Activated CD4-positive, alpha-beta T cell treated with anti-CD3 and anti-CD28 coated beads, Interleukin-2, amount 10 ng/mL, durations not matched to agents 7 days and 5 days (primary cell): ENCODE measurements at places on chromosomes 5 and 9. TPM values are rescaled to one million over a fixed set of nuclear protein-coding genes. Genes with fewer than 3 reads are reported as not detected.

DNA sequence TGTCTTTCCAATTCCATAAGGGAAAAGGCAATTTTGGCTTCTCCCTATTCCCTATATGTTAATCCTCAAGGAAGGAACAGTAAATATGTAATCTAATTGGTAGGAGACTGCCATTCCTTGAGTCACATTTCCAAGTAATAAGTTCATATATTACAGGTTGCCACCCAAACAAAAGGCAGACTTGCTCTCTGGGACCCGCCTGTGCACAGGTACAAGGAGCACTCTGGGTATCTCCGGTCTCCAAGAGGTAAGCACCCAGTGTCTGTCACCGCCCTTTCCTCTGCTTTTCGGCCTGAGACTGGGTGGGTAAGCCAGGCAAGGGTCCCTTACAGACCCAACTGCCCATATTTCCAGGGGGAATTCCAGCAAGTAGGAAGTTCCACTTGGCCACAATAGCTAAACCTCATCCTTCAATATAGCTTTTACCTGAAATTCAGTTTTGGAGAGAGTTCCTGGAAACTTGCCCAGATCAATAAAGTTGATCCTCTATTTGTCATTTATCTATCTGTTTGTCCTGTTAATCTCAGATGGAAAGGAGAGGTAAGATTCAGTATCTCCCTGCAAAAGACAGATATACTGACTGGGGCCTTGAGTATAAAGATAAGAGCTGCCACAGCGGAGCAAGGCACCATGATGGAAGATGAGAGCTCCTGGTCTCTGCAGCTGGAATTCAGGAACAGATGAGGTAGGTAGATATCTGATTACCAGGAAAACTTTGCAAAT, 81.8 kb downstream of the SUSD1 start:
- DNase-seq = no peak

DNA sequence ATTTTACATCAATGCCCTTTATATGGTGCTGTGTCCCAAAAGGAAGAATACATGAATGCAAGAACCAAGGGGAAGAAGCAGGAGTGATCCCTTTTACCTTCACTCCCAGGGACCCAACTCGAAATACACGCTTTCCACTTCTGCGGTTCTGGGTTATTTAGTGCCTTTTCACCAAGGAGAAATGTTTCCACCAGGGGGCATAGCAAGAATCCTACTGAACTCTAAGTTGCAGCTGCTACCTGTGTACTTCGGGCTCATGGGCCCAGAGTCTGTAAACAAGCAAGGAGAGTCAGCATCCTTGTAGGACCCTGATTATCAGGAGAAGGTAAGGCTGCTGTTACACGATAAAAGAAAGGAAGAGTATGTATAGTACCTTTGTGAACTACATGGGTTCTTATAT, 45.7 kb downstream of the DPYSL3 start:
- DNase-seq = no peak

DNA sequence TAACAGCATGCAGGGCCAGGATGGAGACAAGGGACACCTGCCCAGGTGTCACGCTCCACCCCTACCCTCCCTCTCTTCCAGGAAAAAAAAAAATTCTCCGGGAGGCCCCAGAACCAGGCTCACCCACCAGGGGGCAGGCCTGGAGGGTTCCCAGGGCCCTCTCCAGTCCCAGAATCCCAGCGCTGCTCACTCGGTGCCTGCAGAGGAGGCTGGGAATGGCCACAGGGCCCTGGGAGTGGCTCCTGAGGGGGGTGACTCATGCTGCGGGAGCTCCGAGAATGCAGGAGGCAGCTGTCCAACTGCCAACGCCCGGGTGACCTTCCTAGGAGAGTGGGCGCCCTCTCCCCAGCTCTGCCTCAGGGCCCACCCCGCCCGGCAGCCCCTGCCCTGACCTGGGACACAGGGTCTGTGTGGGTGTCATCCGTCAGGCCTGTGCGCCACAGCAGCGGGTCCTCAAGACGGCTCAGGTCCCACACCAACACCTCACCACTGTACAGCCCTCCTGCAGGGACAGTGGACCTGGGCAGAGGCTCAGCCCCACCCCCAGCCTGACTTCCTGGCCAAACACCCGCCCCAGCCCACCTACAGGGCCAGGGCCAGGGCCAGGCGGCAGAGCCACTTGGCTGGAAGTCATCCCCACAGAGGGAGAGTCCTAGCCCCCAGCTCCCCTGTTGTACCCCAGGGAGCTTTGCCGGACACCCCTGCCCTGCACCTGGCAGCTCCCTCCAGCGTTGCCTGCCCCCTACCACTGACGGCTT, 21.2 kb downstream of the DYNC2I2 start:
- no peak for DNase-seq

GRCh38 chr9:107983181-107983603, 493.6 kb upstream of the KLF4 start:
- DNase-seq = no peak

DNA sequence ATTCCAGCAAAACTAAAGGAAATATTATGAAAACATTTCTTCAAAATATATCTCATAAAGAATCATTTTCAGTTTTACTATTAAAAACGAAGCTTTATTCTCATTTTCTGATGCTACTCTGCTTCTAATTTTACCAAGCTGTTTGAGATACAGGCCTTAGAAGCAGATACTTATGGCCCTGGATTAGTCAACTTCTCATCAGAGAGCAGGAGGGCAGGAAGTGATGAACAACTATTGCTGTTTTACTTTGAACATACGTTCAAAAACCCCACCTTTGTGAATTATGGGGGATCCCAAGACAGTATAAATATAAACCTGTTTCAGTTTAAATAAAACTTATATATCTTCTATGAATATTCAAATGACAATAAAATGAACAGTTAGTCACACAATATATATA, 16.0 kb downstream of the MPDZ start:
- no peak for DNase-seq

- DNase-seq = no peak
Measured at GRCh38 chr9:98132158-98132557, 13.1 kb upstream of the TRIM14 start.

DNA sequence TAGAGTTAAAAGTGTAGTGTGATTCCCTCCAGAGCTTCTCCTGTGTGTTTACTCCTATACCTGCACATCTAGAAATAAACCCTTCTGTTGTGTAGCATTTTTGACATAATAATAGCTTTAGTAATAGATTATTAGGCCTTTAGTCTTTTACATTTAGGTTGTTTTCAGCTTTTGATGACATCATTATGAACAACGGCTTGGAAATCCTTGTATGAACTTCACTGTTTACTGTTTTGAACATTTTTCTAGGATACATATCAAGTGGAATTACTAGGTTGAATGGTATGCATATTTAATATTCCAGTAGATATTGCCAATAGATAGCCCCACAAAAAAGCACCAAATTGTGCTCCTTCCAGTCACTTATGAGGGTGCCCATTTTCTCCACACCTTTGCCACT, 174.0 kb downstream of the ARHGAP26 start:
- no peak for DNase-seq

GRCh38 chr5:120684213-120684612, 220.1 kb downstream of the PRR16 start:
- DNase-seq = no peak

GRCh38 chr9:30744871-30745270, 1639.6 kb upstream of the ACO1 start:
- DNase-seq = no peak

- DNase-seq = peak; percentile 45
Measured at GRCh38 chr5:54021431-54022164, 288.8 kb downstream of the ARL15 start.

DNA sequence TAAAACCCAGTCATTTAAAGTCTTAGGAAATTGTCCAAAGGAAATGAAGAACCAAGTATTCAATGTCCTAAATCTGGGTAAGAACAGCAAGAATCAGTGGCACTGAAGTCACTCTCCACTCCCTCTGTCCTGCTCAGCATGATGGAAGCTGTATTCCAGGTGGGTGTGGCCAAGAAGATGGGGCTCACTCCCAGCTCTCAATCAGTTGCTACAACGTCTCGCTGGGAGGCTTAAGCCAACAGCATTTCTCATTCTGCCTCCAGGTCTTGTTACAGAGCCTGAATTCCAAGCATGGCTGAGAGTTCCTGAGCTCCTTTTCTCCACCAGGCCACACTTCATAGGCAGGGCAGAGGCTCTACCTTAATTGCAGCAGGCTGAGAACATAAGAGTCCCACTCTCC, 41.2 kb upstream of the TRIO start:
- DNase-seq = no peak

DNA sequence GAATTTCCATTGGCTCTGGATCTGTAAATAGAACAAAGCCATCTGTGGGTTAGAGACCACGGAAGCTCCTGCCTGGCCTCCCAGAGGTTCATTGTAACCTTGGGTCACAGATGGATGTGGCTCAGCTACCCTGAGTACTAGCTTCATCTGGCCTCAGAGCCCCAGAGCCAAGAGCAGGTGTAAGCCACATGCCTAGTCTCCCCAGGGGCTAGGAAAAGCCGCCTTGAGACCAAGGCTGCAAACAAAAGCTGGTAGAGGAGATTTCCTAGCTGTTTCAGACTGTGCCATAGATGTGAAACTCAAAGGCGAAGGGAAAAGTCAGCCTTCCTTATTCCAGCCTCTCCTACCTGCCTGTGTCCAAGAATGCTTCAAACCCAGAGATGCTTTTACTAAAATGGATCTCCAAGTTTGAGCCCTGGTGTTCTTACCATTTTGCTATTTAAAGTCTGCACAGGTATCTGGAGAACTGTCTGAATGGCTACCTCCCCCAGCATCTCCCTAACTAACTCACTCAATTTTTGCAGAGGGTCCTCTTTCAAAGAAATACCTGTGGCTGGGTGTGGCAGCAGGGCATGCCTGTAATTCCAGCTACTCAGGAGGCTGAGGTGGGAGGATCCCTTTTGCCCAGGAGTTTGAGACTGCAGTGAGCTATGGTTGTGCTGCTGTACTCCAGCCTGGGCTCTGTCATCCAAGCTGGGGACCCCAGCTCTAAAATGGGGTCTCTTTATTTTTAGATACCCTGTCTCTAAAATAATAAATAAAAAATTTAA, 42.3 kb upstream of the MAP1B start:
- no peak for DNase-seq

GRCh38 chr5:33227247-33227646, 213.5 kb upstream of the TARS1 start:
- DNase-seq = no peak

GRCh38 chr5:7802855-7803254, 48.1 kb downstream of the CFAP90 start:
- no peak for DNase-seq

DNA sequence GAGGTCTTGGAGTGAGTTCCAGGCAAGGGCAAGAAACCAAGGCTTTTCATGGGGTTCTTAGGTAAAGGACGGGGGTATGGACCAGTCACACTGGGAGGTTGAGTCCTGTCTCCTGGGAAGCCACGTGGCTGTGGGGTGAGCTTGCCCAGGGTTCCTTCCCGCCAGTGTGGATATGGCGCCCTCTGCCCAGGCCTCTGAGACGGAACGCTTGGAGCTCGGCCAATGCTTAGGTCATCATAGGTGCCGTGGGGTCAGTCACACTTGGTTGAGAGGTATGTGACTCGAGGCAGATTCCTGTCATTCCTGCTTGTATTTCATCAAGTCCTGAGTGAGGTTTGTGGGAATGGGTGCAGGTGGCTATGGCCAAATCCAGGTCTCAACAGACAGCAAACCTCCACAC, 46.2 kb downstream of the TENT4A start:
- DNase-seq = no peak

GRCh38 chr9:73259086-73259696, 107.5 kb downstream of the ANXA1 start:
- no peak for DNase-seq

DNA sequence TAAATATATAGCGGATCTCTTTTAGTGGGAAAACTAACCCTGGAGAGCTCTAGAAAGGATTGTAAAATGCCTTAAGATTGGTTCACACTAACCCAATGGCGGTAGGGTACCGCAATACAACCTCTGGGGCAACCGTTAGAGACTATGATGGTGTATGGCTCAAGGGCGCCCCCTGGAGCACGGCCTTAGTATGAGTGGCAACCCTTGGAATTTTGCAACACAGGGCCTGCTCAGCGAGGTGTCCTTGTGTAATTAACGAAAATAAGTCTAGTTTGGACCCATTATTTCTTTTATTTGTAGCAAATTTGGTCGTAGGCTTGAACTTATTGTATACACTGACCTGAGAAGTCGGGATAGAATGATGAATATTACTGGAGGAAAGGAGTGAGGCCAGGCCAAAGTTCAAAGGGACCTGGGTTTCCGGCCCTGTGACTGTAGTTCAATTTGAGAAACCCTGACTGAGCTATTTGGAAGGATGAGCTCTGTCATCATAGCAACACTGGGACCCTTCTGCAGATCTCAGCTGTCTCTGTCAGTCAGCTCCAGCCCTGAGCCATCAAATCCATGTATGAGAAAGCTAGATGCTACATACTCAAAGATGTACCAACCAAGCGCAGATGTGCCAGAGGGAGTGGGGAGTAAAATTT, 54.8 kb downstream of the CAMK4 start:
- peak; percentile 85 for DNase-seq

GRCh38 chr9:129794549-129794948, 8.4 kb upstream of the TOR1B start:
- DNase-seq = no peak

- no peak for DNase-seq
Measured at GRCh38 chr5:80175337-80175736, 80.5 kb downstream of the SERINC5 start.

DNA sequence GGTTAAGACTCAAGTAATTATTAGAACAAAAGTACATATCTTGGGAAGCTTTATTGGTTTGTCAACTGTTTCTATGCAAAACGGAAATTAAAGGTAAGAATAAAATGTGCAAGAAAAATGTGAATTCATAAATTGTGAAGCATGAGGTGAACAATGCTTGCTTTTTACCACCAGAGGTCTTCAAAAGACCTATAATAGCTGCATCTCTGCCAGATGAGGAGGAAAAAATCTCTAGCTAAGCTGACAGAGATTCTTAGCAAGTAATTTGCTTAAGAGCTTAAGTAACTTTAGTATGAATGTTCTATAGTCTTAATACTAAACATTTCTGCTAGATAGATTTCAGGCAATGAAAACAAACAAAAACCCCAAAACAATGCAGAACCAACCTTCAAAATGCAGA, 54.1 kb downstream of the MRPS30 start:
- no peak for DNase-seq

DNA sequence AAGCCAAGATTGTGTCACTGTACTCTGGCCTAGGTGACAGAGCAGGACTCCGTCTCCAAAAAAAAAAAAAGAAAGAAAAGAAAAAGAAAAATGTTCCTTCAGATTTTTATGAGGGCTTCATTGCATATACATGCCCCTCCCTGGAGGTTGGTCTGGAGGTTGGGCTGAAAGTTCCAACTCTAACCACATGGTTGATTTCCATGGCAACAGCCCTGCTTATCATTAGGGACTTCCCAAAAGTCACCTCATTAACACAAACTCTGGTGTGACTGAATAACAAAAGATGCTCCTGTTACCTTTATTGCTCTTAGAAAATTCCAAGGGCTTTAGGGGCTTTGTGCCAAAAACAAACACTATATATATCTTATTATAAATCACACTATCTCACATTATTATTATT, 113.8 kb downstream of the TMC1 start:
- DNase-seq = peak; percentile 8

The SHOC1 gene
- total RNA-seq = not detected

The NDST1 gene
- 0.50 TPM for total RNA-seq

The ANKRD34B gene
- not detected for total RNA-seq

The TCERG1 gene
- total RNA-seq = 85.2 TPM

The WWC1 gene
- total RNA-seq = 0.04 TPM

The KIF20A gene
- 74.7 TPM for total RNA-seq

The SUSD3 gene
- 85.8 TPM for total RNA-seq

The INSL6 gene
- total RNA-seq = not detected
